ENCODE measurements at places on chromosomes 4 and X.

GRCh38 chrX:49064303-49064702 is 5.5 kb downstream of the CCDC120 start:
- no peak for DNase-seq

DNA sequence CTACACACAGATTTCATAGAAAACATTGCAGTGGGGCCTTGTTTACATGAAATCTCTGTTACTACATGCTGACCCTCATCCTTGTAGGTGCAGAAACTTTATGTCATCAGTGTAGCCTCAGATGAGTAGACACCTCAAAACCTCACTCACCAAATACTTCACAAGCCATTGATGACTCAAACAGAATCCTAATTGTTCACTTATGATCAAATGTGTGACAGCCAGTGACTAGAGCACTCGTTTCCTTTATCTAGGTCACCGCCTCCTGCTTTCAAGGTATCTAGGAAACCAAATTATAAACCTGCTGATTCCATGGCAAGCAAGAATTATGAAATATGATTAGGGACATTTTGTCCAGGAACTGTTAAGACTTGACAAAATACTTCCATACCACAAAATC is 255.8 kb upstream of the GPRIN3 start:
- no peak for DNase-seq

DNA sequence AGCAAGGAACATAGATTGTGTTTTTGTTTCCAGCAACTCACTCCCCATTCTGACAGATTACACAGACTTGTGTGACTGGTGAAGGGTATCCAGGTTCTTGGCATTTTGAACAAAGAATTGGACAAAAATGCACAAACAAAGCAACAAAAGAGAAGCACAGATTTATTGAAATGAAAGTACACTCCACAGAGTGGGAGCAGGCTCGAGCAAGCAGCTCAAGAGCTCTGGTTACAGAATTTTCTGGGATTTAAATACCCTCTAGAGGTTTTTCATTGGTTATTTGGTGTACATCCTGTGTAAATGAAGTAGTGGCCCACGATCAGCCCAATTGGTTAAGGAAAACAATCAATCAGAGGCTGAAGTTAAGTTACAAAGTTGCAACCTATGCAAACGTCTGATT is 155.0 kb upstream of the JADE1 start:
- no peak for DNase-seq

- no peak for DNase-seq
Measured at GRCh38 chrX:71147496-71148277, 3.0 kb downstream of the NLGN3 start.

GRCh38 chr4:145433684-145434083 is 48.0 kb upstream of the SMAD1 start:
- no peak for DNase-seq

GRCh38 chr4:107997794-107998193 is 8.1 kb downstream of the HADH start:
- DNase-seq: no peak

Data from left hindlimb (tissue), 1 donor.